M059J (cell line): ENCODE measurements at places on chromosomes 4 and X.

DNA sequence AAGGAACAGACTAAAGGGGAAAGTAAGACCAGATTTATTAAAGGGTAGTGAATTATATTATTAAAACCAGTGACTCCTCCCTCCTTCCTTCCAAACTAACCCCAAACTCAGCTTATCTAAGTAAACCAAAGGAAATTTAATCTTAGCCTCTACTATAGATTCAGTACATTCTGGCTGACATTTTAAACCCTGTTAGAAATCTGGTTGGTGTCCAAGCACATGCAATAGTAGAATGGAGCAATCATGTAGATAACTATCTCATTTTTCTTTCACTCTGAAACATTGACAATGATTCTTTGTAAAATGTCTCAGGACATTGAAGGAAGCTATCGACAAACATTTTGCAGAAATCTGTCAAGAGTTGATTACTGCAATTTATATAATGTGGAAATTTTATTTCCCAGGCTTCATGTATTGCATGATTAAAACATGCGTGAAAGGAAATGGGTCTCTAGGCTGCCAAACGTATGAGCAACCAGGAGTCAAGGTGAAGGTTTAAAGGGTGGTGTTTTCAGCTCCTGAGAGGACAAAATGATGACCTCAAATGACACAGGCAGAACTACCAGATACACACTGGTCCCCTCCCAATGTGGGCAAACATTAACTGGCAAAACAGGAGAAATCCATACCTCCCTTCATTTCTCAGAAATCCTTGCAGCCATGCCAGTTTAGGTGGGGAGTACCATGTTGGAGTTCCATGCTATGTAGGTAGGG is 58.2 kb upstream of the RBM47 start:
- DNase-seq = no peak

GRCh38 chr4:52001616-52002015 is 18.5 kb downstream of the LRRC66 start:
- peak; percentile 15 for DNase-seq

- no peak for DNase-seq
Measured at GRCh38 chr4:83036991-83037665, 2.1 kb downstream of the COPS4 start.

DNA sequence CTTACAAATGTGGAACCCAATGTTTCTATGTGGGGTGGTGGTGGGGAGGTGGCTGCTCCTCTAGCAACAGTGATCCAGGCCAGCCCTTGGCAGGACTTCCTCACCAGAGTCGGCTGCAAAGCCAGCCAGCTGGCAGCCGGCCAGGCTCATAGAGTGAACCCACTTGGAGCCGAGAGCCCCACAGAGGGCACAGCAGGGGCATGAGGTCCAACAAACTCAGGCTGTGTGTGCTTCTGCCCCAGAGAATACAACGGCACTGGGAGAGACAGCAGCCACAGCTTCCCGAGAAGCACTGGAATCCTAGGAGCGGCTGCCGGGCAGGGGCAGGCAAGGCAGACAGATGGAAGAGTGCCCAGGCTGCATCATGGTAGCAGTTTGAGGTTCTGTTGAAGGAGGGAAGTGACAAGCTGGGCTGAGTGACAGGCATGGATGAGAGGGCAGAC is 23.5 kb upstream of the SOWAHD start:
- DNase-seq = peak; percentile 42

DNA sequence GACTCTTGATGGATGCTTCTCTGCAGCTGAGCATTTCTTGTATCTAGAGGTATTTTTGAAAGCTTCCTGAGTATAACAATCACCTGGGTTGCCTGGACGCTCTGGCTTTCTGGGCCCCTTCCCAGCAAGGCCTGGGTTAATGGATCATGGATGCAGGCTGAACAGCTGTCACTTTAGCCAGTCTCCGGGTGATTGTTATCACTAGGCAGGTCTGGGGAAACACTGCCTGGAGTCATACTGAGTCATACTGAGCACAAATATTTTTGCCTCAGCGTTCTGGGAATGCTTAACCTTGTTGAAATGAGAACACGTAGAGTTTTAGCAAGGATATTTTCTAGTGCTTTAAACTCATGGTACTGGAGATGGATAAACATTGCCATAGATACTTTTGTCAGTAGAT is 102.6 kb downstream of the PHEX start:
- DNase-seq = peak; percentile 91

DNA sequence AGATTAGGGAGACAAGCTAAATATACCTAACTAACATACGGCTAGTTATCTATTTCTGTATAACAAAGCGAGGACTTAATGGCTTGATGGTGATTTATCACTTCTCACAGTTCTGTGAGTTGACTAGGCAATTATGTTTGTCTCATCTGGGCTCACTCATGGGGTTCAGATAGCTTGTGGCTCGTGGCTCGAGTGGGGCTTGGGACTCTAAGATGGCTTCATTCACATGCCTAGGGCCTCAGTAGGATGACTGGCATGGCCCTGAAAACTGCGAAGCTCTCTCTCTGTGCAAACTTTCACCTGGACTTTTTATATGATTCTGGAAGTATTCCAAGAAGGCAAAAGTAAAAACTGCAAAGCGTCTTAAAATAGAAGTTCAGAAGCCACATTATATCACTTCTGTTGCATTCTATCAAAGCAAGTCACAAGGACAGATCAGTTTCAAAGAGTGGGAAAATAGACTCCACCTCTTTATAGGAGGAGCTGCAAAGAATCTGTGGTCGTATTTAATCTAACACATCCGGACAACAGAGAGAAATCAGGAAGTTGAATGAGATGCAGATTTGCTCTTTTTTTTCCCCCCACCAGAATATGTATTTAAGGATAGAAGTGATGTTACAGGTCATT is 491.2 kb downstream of the INPP4B start:
- peak; percentile 43 for DNase-seq

DNA sequence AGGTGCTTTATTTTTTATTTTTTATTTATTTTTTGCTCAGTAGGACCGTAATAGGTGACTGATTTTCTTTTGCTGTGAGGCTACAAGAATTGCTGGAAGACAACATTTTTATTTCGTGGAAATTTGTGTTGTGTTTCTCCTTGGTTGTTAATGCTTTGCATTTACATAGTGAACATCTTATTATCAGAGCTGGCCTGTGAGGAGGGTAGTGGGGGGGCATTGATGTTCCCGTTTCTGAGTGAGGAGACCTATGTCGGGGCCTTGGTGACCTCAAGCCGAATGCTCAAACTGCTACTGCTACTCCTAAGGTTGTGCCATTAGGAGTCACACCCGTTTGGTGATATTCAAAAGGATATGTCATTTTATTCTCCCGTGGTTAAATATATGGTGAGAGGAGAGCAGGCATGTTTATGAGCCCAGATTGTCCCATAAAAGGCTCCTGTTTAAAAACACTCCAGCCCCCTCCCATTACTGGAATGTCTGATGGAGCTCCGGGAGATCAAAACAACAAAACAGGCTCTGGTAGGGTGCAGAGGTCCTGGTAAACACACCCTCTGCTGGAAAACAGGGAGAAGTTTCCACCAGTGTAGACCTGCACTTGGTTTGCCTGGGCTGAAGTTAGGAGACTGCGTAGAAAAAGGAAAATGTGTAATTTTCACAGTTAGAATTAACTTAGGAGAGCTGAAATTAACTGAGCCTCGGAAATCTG is 5.6 kb downstream of the PDGFRA start:
- no peak for DNase-seq

DNA sequence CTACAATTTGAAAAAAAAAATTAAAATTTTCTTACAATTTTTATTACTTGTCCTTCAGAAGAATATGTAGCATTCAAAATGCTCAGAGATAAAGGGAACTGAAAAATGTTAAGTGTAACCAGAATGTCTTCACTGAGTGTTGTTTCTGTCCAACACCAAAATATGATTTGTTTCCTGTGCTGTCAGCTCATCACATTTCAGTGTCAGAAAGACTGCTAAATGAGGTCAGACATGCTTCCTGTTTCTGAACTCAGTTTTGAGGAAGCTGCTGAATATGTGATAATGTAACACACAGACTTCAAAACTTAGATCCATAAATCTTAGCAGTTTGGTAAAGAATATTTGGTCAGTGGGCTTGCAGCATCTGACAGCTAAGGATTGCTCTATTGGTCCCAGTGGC is 1849.7 kb downstream of the PCDH7 start:
- DNase-seq = no peak

GRCh38 chrX:155056877-155057792 is 13.8 kb downstream of the CMC4 start:
- DNase-seq = peak; percentile 80

DNA sequence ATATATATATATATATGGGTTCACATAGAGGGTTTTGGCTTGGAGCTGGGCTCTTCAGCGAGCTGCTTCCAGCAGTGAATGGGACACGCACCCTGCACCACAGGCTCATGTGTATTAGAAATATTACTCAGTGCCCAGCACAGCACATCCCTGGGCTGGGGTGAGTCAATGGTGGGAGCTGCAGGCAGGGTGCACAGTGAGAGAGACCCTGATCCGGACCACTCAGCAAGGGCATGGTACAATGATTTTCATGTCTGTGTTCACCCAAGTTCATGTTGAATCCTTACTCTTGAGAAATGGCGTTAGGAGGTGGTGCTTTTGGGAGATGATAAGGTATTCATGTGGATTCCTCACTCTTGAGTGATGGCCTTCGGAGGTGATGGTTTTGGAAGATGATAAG is 194.7 kb downstream of the ASMT start:
- no peak for DNase-seq

DNA sequence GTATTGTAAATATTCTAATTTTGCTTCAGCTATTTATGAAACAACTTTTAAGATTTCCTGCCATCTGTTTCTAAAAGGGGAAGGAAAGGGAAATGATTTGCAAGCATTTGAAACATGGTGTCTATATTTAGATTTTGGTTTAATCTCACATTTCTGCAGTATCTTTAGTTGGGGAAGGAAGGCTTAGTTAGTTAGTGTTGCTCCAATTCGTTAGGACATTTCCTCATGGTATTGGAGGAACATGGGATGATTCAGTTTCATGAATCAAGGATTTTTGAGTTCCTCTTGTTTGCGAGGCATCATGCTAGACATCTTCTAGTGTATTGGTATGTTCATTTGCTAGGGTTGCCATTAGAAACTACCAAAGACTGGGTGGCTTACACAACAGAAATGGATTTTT is 20.5 kb upstream of the TMEM192 start:
- DNase-seq = no peak

- no peak for DNase-seq
Measured at GRCh38 chrX:124960454-124960853, 359.2 kb upstream of the TEX13C start.

DNA sequence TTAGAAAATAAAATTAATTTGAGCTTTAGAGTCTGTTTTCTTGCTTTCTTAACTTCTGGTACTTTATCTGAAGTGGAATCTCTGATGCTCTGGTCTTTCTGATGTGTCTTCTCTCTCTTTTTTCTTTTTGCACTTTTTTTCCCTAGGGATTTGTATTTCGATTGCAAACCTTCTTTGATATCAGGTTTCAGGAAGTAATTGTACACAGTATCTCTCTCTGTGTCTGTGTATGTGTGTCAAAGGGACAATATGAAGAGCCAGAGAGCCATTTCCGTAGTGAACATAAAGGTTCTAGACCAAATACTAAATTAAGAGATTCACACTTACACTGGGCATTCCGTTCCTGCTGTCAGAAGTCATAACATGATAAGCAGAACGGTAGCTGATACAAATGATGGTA is 325.0 kb downstream of the PCDH7 start:
- DNase-seq = no peak

DNA sequence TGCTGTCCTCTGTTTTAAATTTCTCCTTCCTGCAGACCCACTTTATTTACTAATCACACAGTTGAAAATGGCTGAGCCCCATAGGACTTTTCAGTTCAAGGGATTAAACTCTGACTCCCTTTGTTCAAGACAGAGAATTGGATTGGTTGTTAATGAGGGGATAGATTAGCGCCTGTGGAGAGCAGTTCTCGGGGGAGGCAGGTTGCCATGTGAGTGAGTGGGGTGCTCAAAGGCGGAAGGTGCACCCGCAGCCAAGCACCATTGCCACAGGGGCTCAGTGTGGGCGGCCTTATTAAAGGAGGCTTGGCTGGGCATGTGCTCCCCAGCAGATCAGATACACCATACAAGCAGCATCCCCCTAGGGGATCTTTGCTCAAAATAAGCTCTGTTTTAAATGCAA is 7.9 kb upstream of the CBR4 start:
- no peak for DNase-seq
